ENCODE measurements at places on chromosomes 1 and 21. TPM values are rescaled to one million over a fixed set of nuclear protein-coding genes. Genes with fewer than 3 reads are reported as not detected.

Gene CCDC185
- total RNA-seq, result not detected

GRCh38 chr1:221715321-221716169 lies 26.3 kb downstream of the DUSP10 start:
- no peaks in the 10 kb centered on the region for H3K27me3 ChIP-seq
- H3K36me3 ChIP-seq, result peaks cover 52% of the 10 kb centered on the region
- H3K27ac ChIP-seq, result peak overlapping the region; percentile 56
- H3K4me1 ChIP-seq, result peaks cover 88% of the 10 kb centered on the region

- no peaks in the 10 kb centered on the region for H3K4me1 ChIP-seq
- no peak for DNase-seq
- no peak overlapping the region for H3K4me3 ChIP-seq
- H3K27ac ChIP-seq, result no peak overlapping the region
- H3K36me3 ChIP-seq, result no peaks in the 10 kb centered on the region
These were observed 54.0 kb upstream of the IPO9 start for GRCh38 chr1:201774983-201775344.

DNA sequence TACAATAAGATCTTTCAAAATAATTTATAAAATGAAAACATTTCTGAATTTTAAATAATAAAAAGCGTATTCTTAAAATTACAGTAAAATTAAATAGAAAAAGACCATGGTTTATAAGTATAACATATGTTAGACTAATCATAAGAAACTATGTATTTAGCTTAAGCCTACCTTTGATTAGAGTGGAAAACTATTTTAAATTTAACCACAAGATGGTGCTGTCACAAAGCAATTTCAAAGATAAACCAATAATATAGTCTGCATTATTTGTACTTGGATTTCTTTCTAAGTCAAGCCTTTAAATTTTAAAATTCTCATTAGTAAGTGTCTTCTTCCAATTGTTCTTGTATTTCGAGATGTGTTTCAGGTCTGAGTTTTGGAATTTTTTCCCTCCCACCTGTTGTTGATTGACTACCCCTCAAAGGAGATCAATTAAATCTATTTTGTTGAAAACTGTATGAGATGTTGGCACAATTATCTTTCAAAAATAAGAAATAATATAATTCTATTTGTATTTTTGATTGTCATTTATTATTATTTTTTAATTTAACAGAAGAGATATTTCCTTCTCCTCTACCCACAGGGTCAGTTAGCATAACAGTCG lies 459.8 kb downstream of the KCNT2 start:
- no peaks in the 10 kb centered on the region for H3K27me3 ChIP-seq
- H3K4me1 ChIP-seq, result no peaks in the 10 kb centered on the region
- DNase-seq, result no peak
- H3K4me3 ChIP-seq, result no peak overlapping the region

DNA sequence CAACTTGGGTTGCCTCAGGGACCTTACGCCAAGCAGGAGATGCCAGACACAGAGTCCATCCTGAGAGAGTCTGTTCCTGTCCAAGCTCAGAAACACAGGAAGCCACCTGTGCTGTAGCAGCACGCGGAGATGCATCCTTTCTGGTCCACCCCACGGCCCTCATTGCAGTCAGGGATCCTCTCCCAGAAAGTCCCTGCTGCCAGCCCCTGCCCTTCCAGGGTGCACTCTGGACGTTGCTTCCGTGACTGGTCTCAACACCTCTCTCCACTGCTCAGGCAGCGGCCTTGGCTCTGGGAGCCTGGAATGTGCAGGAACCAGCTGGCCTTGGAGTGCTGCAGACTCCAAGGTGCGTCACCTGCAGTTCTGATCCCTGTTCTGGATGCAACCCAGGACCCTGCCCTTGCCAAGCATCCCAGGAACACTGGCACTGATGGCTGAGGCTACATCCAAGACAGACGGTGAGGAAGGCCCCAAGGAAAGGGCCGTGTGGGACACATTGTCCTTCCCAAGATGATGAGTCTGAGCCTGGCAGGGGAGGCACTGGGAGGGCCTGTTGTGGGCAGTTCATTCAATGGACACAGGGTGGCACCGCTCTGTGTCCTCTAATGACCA lies 21.7 kb upstream of the COL6A1 start:
- no peak overlapping the region for H3K4me3 ChIP-seq
- H3K4me1 ChIP-seq, result peaks cover 3% of the 10 kb centered on the region
- no peak for DNase-seq

Measured in activated CD4-positive, alpha-beta T cell treated with anti-CD3 and anti-CD28 coated beads, Interleukin-2, amount 10 ng/mL, durations not matched to agents 7 days and 5 days (primary cell).